ENCODE measurements at places on chromosomes 13 and 19.

DNA sequence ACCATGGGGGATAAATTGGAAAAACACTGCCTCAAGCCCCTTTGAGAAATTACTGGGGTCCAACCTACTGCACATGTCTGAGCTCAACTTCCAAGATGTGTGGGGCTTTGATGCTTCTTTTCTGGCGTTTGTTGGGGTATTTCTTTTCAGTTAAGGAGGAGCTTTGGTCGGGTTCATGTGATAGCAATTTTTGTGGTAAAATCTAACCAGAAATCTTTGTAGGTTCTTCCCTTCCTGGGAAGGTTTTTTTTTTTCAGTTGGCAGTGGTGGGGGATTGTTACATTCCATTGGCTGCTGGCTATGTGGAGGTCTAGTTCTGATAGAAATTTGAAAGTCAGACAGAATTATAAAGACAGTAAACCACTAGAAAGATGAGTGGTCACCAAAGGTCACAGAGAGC lies 327.8 kb downstream of the ATP8A2 start:
- no peak for DNase-seq

- DNase-seq = no peak
Measured at GRCh38 chr13:112669881-112670499, 19.8 kb upstream of the ATP11A start.

DNA sequence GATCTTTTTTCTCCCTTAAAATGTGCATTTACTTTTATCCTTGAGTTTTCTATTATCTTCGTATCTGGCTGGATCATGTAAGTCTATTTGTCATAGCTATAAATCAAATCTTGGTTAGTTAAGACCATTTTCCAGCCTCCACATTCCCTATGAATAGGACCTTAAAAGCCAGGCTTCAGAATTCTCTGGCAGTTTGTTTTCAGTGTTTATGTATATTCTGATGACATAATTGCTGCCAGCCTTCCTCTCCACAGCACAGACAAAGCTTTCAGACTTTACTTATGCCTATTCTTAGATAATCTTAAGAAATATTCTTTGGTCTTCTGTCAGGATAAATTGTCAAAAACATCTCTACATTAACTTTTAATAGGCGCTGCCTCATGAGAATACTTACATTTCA lies 870.8 kb upstream of the SPRY2 start:
- DNase-seq = no peak

DNA sequence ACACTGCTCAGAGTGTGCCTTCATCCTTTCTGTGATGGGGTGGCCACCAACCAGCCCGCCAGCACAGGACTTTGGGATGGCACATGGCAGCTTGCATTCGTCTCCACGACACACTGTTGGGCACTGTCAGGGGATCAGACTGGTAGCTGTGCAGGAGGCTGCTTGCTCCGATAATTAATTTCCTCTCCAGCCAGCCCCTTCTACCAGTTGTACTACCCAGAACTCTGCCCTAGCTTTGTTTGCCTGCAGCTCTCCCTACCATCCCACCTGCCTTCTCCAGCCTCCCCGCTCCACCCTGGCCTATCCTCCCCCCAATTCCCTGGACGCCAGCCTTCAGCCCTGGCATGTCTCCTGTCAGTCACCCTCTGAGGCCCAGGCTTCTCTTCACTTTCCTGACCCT lies 228.3 kb downstream of the TSHZ3 start:
- no peak for DNase-seq

- DNase-seq = peak; percentile 60
Measured at GRCh38 chr13:41061914-41062837, 867 bp downstream of the WBP4 start.

- no peak for DNase-seq
Measured at GRCh38 chr13:89577301-89577700, 1770.2 kb upstream of the MIR17HG start.

- DNase-seq = peak; percentile 33
Measured at GRCh38 chr19:16373532-16373931, 48.9 kb downstream of the KLF2 start.

DNA sequence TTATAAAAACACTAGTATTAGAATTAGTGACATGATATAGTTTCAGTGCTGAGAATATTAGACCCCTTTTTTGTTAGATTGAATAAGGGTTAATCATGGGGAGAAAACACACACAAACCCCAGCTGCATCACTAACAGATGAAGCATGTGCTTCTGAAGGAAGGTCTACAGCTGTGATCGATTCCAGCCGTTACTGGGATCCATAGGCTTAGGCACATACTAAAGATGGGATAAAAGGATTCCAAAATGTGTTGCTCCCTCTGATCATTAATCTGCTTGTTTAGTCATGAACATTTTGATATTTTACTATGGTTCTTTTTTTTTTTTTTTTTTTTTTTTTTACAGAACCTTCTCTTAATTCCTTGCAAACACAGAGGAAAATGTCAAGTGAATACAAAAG lies 1591.3 kb downstream of the EFNB2 start:
- DNase-seq = no peak

GRCh38 chr13:41136396-41137031 lies 3.9 kb upstream of the KBTBD6 start:
- DNase-seq = no peak

DNA sequence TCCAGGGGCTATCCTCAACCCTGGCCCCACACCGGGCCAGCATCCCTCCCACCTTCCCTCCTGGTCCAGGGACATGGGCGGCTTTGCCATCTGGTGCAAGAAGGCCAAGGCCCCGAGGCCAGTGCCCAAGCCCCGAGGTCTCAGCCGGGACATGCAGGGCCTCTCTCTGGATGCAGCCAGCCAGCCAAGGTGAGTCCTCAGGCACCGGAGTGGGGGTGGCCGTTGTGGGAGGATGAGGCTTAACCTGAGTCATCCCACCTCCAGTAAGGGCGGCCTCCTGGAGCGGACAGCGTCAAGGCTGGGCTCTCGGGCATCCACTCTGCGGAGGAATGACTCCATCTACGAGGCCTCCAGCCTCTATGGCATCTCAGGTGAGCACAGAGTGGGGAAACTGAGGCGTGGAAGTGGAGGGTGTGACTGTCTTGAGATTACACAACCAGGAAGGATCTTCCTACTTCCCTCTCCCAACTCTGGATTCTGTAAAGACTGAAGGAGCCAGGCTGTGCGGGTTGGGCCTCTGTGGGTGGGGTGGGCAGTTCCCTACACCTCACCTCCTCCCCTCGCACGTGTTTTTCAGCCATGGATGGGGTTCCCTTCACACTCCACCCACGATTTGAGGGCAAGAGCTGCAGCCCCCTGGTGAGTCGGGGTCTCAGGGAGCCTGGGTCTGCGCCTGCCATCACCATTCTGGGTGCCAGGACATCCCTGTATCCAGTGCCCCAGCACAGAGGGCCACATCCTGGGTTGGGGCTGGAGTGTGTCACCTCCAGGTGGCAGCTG lies 3.8 kb downstream of the MVB12A start:
- no peak for DNase-seq

DNA sequence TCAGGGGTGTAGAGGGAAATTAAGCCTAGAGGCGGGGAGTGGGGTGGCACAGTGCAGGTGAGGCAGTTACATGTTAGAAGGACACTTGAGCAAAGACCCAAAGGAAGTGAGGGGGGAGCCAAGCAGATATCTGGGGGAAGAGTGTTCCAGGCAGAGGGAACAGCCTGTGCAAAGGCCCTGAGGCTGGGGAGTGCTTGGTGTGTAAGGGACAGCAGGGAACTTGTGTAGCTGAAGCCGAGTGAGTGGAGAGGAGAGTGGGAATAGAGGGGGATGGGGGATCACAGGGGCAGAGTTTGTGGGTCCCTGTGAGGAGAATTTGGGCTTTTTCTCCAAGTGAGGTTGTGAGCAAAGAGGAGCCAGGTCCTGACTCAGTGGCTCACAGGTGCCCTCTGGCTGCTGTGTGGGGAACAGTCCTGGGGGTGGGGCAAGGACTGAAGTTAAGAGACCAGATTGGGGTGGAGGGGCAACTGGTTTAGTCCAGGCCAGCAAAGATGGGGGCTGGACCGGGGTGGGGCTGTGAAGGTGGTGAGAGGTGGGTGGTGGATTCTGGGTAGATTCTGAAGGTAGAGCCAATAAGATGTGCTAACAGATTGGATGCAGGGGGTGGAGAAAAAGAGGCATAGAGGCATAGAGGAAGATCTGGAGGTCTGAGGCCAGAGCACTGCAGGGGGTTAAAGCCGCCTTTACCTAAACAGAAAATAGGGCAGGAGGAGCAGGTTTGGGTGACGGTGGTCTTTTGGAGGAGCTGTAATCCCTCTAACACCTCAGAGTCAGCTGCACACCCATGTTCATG lies 75.3 kb downstream of the CACNA1A start:
- peak; percentile 7 for DNase-seq

DNA sequence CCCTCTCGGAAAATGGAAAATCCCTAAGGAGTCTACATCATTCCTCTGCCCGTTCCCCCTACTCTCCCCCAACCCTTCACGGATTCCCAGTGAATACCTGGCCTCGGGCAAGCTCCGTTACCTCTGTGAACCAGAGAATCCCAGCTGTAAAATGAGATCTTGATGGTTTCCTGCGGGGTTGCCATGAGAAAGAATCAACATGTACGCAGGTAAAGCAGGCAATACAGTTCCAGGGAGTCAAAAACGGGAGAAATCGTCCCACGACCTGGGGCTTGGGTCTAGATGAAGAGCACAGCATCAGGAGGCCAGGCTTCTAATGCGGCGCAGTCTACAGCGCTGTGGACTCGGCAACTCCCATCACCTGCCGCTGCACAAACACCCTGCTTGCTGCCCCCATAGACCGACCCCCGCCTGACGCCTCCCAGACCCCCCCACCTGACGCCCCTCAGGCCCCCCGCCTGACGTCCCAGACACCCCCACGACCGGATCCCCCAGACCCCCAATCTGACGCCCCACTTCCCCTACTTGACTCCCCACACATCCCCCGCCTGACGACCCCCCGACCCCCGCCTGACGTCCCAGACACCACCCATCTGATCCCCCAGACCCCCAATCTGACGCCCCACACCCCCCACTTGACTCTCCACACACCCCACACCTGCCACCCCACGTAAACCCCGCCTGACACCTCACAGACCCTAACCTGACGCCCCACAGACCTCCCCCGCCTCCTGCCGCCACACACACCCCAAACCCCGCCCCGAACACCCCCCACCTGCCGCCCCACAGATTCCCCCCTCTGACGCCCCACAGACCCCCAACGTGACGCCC lies 680 bp downstream of the LIG4 start:
- DNase-seq = no peak

GRCh38 chr19:46715620-46715974 lies 1.3 kb downstream of the PRKD2 start:
- DNase-seq = no peak

GRCh38 chr19:33504058-33504444 lies 17.5 kb downstream of the PEPD start:
- no peak for DNase-seq

DNA sequence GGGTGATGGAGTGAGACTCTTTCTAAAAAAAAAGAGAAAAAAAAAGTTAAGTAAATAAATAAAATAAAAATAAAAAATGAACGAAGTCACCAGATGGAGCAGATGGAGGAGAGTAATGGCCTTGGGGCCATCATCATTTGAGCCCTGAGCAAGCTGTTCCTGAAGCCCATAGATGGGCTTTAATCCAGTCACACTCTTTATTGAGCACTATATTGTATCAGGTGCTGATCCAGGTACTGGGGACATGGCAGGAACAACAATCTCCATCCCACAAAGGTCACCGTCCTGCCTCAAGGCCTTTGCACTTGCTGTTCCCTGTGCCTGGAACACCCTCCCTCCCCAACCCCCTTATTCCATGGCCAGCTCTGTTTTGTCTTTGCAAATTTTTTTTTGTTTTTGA lies 3.9 kb upstream of the ADAMTS10 start:
- no peak for DNase-seq

Measured in astrocyte (in vitro differentiated cells and primary cell).